K562 (cell line): ENCODE measurements at places on chromosomes 16 and 17.

DNA sequence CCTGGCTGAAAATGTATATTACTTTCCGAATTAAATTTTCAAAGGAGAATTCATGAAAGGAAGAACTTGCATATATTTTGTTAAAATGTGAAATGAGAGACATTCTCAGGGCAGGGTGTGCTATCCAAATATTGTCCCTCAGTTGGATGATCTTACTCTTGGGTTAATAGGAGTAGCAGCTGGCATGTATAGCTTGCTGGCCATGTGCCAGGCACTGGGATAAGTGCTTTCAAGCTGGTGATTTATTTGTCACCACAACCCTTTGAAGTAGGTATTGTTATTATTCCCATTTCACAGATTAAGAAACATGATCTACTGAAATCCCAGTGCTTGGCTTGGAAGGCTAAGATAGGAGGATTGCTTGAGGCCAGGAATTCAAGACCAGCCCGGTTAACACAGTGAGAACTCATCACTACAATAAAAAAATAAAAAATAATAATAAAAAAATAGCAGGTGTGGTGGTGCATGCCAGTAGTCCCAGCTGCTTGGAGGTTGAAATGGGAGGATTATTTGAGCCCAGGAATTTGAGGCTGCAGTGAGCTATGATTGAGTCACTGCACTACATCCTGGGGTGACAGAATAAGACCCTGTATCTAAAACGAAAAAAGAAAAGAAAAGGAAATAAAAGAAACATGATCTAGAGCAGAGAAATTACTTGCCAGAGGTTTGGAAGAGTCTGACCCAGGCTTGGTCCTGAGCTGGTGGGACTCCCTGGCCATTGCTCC lies 11.6 kb upstream of the MPHOSPH6 start:
- no peak for DNase-seq

GRCh38 chr17:1351971-1352370 lies 48.1 kb downstream of the YWHAE start:
- no peak for DNase-seq

DNA sequence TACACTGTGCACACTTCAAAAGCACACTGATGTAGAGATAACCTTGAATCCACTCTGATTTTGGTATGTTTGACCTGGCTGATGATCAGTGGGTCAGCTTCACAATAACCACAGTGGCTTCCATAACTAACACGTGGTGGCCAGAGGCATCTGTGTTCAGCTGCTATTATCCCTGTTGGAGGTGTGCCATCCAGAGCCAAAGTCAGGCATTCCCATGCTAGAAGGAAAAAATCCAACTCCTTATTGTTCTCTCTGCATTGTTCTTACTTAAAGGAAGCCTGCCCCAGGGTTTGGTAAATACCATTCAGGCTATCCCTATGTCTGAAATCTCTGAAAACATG lies 127.3 kb upstream of the MON1B start:
- DNase-seq = no peak

DNA sequence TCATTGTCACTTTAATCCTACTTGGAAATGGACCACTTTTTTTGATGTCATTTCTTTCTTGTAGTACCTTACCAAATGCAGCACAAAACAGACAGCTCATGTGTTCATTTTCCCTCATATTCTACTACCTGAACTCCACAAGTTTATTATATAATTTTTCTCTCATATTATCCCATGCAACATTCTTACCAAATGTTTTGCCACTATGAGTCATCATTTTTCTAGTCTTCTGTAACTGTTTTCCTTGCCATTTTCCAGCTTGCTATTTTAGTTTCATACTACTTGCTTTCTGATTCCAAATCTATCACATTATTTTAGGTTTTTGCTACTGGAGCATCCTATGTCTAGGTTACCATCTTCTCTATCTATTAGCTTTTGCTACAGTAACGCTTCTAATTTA lies 332.7 kb downstream of the ZFHX3 start:
- no peak for DNase-seq

- no peak for DNase-seq
Measured at GRCh38 chr16:68257906-68258800, 6.2 kb upstream of the SLC7A6 start.

DNA sequence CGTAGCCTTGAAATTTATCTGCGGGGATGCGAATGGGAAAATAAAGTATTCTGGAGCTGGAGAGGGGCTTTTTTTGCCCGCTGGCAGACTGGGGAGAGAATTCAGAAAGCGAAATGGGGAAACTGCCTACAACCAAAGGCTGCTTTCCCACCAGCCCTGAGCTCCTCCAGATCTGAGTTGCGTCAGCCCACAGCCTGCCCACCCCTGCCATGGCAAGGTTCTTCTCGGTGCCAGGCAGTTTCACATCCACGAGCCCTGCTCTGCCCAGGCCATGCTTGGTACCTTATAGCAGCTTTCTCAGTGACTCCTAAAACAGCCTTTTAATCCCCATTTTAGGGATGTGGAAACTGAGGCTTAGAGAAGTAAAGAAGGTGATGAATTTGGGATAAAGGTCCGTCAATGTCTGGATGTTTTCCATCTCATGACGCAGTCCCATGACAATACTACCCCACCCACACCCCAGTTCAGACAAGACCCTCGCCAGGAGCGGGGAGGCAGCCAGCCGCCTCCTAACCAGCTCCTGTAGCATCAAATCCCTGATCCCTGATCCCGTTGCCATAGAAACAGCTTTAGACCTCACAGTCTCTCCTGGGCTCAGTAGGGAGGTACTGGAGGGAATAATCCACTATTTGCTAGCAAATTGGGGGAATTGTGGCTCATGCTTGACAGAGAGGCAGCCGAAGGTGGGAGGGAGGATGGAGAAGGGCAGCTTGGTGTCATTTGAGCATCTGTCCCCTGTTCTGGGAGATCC lies 113.5 kb downstream of the MGAT5B start:
- no peak for DNase-seq

DNA sequence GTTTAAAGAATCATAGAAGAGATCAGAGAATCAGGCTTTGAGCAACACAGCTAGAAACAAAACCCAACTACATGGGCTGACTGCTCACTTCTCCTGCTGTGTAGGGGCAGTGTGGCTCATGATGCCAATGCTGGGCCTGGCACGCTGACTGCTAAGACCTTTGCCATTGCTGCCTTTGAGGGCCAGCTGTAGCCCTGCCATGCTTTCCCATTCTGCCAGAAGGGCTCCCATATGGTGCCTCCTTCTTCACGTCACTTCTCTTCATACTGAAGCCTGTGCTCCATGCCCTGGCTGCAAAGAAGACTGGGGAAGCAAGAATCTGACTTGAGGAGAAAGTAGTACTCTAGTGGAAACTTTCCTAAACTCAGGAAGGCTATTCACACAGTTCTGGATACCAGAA lies 232.9 kb downstream of the UTP18 start:
- DNase-seq = no peak

- no peak for DNase-seq
Measured at GRCh38 chr16:28556914-28557320, 3.2 kb downstream of the SGF29 start.

DNA sequence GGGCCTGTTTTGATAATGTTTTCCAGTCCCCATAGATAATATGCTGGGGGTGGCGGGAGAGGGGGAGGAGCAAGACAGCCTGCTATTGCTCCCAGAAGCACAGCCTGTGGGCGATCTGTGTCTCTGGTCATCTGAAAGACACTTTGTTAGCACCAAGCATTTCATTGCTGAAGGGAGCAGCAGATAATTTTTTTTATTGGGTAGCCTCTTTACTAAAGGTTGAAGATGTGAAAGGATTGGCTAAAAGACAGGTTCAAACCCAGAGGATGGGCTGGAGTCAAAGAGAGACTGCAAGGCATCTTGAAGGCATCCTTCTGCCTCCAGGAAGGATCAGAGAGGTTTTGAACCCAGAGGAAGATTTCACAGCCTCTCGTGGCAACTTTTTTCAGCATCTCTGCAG lies 60.6 kb downstream of the C17orf67 start:
- DNase-seq = no peak

GRCh38 chr16:80664226-80664625 lies 123.4 kb downstream of the DYNLRB2 start:
- DNase-seq = no peak
